Stimulated activated CD4-positive, alpha-beta T cell treated with anti-CD3 and anti-CD28 coated beads, TNF-alpha, amount 100 ng/mL, for 24 hours (primary cell): ENCODE measurements at places on chromosomes 11 and 22.

GRCh38 chr11:128240546-128240945, 346.8 kb downstream of the ETS1 start:
- no peak for DNase-seq

- peak; percentile 96 for DNase-seq
These were observed at the start of gene MSANTD4 for GRCh38 chr11:106021967-106022794. MSANTD4 (minus strand) TSS chr11:106022240; CDS start chr11:106010917, 11,323 bp downstream.

- DNase-seq: no peak
These were observed 105.4 kb downstream of the MIAT start for GRCh38 chr22:26762503-26763472.

GRCh38 chr22:28955817-28956216, 72.4 kb downstream of the ZNRF3 start:
- DNase-seq: peak; percentile 43

DNA sequence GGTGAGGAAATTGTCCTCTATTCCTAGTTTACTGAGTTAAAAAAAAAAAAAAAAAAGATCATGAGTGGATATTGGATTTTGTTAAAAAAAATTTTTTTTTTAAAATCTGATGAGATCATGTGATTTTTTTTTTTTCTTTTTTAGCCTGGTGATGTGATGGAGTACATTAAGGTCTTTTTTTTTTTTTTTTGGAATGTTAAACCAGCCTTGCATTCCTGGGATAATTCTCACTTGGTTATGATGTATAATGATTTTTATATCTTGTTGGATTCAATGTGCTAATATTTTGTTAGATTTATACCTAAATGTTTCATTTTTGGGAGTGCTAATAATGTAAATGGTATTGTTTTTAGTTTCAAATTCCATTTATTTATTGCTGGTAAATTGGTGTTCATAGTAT, 43.3 kb downstream of the DDX10 start:
- DNase-seq: no peak

GRCh38 chr11:69003301-69003865, 9.7 kb downstream of the MRGPRF start:
- no peak for DNase-seq

DNA sequence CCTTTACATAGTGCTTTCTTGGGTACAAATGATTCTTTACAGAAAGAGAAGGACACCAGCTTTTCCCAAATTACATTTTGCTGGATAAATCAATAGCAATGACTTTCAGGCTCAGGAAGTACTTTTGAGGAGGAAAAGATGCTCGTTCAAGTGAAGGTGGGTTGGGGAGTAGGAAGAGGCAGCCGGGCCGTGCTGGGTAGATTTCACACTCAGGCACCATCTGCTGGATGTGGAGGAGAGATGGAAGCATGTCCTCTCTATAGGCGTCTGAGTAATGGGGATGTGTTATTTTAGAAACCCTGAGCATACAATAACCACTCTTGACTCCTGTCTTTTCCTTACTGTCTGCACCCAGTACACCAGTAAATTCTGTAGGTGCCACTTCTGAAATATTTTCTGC, 152.3 kb upstream of the LARGE1 start:
- no peak for DNase-seq

GRCh38 chr11:111707691-111708067, 58.5 kb downstream of the PPP2R1B start:
- DNase-seq: no peak

GRCh38 chr11:123484448-123484847, 54.4 kb downstream of the GRAMD1B start:
- no peak for DNase-seq

GRCh38 chr11:124754710-124755109, 2.7 kb upstream of the VSIG2 start:
- no peak for DNase-seq

DNA sequence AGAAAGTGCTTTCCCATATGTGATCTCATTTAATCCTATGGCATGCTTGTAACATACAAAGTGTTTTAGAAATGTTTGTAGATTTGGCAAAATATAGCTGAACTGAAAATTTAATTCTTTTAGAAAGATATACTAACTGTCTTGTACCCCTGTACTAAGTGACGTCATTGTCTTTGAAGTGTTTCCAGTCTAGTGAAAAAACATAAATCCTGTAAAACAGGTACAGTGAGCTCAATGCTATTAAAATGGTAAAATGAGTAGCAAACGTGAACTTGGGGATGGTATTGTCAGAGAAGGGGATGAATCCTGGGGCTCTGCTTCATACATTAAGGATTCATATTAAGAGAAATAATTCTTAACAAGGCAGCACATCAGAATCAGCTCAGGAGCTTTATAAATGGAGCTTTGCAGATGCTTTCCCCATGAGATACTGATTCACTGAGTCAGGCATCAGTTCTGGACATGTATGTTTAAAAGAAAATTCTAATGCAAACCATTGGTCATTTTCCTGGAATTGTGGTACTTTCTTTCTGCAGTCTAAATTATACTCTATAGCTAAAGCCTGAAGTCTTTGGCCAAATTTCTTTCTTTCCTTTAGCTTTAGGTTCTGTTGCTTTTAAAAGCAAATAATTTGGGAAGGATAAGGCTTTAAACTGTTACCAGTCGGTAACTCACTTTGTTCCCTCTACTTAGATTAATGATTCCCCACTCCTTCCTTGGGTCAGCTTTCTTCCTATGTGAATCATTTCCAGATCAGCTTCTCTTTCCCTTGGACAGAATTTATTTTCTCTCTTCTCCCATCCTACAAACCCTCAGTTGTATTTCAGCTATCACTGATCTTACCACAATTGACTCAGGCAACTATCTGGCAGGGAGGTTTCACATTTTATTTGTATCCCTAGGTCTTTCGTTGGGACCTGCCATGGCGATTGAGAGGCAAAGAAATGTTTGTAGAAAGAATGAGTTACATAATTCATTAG, 57.5 kb upstream of the DDI1 start:
- DNase-seq: no peak

- DNase-seq: no peak
These were observed 539.2 kb downstream of the BUD13 start for GRCh38 chr11:116233561-116233960.

- no peak for DNase-seq
These were observed 424.6 kb downstream of the BUD13 start for GRCh38 chr11:116348226-116348625.

- no peak for DNase-seq
These were observed 4.3 kb downstream of the LRRC51 start for GRCh38 chr11:72084965-72085364.

DNA sequence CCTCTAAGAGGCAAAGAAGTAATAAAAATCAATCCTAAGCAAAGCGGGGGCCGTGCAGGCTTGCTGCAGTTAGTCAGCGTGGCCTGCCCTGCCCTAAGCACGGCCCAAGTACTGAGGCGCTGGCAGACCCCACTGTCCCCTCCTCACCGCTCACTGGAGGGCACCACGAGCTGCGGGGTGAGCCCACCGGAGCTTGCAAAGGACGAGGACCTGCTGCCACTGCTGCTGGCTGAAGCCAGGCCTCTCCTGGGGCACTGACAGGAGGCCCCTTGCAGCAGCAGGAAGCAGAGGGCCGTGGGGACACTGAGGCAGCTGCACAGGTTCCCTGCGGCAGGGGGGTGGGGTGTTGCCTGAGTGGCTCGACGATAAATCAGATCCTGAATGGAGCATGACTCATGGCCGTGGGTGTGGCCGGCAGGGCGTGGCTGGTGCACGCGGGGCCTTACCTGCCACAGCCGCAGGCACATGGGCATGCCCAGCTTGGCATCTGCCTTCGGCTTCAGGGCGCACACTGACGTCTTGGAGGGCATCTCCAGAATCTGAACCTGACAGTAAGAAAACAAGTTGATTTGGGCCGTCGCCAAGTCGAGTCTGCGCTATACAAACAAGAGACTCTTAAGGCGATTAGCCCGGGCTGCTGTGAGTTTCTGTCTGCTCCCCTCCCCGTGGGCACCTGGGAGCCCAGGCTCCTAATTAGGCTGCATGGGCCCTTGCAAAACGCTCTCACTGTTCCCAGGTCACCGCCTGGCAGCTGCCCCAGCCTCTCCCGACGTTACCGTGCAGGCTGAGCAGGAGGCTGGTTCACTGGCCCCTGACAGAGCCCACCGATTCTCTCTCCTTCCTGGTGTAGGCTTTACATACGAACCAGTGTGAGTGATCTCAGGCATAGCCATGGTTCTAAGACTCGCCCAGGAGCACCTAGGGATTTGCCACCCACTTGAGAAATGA, 45.9 kb downstream of the TBX1 start:
- DNase-seq: no peak

- DNase-seq: no peak
These were observed 28.5 kb downstream of the CELF1 start for GRCh38 chr11:47524291-47524874.

- DNase-seq: no peak
These were observed 2.0 kb downstream of the GRK2 start for GRCh38 chr11:67268081-67268961.

GRCh38 chr11:78339483-78339882, 78.1 kb downstream of the GAB2 start:
- no peak for DNase-seq

DNA sequence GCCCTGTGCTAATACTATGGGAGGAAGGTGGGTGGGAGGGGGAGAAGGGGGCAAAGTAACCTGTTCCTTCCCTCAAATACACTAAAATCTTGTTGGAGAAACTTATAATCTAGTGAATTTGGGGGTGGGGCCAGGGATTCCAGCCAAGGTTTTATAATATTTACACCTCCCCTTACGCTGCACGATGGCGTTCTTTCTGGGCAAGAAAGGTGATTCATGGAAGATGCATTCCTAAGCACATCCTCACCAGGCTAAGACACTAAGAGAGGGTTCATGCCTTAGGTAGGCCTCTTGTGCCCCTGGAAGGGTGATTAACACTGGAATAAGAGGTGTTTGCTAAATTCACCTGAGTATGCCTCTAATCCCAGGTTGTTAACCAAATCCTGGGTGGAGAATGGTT, 82.6 kb downstream of the BARX2 start:
- DNase-seq: no peak

DNA sequence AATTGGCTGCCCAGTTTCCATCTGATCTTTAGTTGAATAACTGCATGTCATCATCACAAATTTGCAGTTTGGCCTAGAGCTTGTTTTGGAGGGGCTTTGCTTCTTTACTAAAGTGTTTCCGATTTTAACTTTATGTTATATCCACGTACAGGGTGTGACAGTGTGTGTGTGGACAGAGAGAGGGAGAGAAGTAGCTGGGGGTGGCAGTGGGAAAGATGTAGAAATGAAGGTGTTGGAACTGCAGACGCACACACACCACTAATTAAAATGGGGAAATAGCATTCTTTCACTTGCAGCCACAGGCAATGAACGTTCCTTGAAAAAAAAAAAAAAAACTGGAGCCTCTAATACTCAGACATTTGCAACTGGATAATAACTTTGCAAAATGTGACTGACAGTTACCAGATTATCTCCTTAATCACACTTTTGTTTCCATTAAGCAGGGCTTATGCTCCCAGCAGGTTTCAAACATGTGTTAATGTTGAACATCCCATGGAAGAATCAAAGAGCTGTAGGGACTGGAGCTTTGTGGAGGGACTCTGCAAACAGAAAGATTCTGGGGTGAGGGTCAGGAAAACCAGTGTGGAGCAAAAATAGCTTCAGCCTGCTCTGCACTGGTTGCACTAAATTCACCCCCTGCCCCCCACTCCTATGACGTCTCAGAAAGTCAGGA, 238.1 kb upstream of the TENM4 start:
- DNase-seq: no peak

GRCh38 chr22:31126128-31126868, 3.5 kb downstream of the INPP5J start:
- no peak for DNase-seq
